ENCODE measurements at places on chromosomes 12 and 14.
A peak's percentile ranks its signal among the peaks of the same experiment; 100 is the strongest.

GRCh38 chr12:24795699-24796347, 153.1 kb downstream of the BCAT1 start:
- DNase-seq: no peak

GRCh38 chr12:119512772-119513497, 80.6 kb upstream of the TMEM233 start:
- DNase-seq: no peak

GRCh38 chr12:91663744-91664143, 481.1 kb upstream of the DCN start:
- no peak for DNase-seq

- no peak for DNase-seq
Observed at GRCh38 chr14:67900231-67900630, 80.7 kb downstream of the RAD51B start.

- peak; percentile 11 for DNase-seq
Observed at GRCh38 chr12:102169922-102170621, 27.6 kb downstream of the PMCH start.

GRCh38 chr14:89353766-89354113, 63.3 kb downstream of the FOXN3 start:
- DNase-seq: no peak

DNA sequence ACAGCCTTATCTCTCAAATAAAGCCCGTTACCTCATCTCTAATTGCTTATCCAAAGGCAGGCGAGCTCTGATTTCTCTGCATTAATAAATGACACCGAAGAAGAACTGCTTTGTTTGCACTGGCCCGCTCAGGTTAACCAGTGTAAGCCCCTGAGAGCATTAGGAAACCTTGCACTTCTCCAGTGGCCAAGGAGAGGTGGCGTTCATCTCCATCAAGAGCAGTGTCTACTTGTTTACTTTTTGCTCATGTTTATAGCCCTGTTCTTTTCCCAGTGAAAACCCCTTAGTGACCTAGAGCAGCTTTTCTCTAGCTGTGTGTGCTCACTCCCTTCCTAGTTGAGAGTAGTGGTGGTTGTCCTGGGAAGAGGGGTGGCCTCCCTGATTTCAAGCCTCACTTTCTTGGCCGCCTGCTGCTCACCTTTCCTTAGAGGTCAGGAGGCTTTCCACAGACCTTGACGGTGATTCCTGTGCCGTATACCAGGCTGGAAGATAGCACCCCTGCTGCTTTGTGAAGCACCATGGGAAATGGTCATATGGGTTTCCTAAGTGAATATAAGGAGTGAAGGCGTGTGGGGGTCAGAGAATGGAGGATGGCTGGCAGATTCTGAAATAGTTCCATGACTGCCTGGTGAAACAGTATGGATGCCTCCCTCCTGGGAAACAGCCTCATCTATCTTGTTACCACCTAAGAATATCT, 16.6 kb downstream of the FBXW8 start:
- DNase-seq: no peak

- no peak for DNase-seq
Observed at GRCh38 chr12:68798882-68799234, 9.1 kb upstream of the MDM2 start.

GRCh38 chr14:86334355-86334754, 804.4 kb downstream of the FLRT2 start:
- DNase-seq: no peak

GRCh38 chr12:40911676-40912075, 219.4 kb downstream of the CNTN1 start:
- no peak for DNase-seq

DNA sequence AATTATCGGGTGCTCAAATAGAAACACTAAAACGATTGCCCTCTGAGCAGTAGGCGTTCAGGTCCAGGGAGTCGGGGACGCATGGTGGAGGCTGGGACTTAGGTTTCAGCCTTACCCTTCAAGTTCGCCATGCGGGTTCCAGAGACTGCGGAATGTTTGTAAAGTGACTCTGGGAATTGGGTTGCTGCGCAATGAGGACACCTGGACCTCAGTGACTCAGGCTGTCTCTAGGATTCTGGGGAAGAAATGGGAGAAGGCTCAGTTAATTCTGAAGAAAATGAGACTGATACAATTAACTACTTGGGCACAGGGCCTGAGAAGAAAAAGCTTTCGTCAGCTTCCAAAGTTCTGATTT, 1.1 kb downstream of the LGALS3 start:
- DNase-seq: no peak

GRCh38 chr14:92774572-92774971, 19.5 kb upstream of the GOLGA5 start:
- DNase-seq: no peak

GRCh38 chr12:111270239-111270638, 98.7 kb downstream of the PHETA1 start:
- no peak for DNase-seq

DNA sequence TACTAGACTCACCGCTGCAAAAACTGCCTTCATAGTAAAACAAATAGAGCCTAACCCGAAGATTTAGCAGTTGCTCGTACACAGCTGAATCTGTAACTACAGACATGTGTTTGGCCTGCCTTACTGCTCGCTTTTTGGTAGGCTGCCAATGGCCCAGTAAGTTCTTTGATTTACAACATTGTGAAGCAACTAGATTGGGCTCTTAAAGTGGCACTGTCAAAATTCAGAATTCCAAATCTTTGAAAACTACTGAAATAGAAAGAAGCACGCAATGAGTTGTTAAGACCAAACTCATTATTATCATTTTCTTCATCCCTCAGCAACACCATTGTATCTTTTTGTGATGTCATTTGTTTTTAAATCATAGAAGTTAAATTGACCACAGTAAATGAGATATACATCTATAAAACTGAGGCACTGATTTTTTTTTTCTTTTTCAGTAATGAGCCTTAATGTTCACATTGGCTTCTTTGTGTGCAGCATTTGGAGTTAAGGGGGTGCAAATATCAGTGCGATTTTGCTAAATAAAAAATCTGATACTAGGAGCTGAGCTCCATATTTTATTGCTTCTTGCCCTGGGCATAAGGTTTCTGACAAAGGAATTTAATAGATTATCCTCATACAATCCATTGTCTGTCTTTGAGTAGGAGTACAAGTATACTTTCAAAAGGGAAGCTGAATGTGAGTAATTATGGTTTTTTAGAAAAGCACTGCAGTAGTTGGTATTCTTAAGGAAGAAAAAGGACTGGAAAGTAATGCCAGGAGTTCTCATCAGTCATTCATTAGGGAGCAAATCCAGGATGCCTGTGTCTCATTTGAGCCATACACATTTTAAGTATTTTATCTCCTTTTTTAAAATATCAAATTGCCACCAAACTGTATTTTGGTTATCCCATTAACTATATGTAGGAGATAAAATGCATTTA, 138.5 kb downstream of the KICS2 start:
- no peak for DNase-seq

DNA sequence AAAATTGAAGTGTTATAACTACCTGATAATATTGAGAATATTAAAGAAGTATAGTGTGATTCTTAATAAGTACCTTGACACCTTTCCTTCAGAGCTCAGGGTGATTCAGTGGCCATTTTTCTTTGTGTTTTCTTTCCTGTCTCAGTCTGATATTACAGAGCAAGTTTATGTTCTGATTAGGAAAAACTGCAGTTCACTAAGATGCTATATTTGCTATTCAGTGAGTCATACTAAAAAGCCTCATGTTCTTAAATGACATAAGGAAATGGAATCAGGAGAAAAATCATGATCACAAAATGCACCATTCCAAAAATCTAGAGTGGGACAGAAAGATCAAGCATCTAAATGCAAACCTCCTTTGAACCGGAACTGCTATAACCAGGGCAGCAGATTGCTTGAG, 390.6 kb upstream of the ATP2B1 start:
- DNase-seq: no peak

- DNase-seq: no peak
Observed at GRCh38 chr14:68011406-68012028, 191.9 kb downstream of the RAD51B start.

GRCh38 chr14:89466484-89466883, 49.5 kb upstream of the FOXN3 start:
- no peak for DNase-seq

DNA sequence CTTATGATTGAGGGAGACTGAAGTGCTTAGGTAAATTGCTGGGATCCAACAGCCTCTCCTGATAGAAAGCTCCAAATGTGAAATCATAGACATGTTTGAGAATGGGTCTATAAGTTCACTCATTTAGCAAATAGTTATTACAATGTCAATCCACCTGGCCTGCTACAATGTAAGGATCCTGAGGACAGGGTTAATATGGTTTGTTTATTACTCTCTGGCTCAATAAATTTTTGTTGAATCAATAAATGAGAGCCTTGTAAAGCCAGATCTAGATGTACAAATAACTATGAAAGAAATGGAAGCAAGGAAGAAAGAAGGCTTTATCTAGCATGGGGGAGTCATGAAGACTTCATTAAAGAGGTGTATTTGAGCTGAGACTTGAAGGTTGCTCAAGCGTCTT, 165.6 kb upstream of the IGF1 start:
- no peak for DNase-seq

- DNase-seq: no peak
Observed at GRCh38 chr14:93938751-93939303, 11.7 kb downstream of the FAM181A start.

GRCh38 chr14:24430143-24430681, 458 bp downstream of the KHNYN start:
- peak; percentile 88 for DNase-seq

DNA sequence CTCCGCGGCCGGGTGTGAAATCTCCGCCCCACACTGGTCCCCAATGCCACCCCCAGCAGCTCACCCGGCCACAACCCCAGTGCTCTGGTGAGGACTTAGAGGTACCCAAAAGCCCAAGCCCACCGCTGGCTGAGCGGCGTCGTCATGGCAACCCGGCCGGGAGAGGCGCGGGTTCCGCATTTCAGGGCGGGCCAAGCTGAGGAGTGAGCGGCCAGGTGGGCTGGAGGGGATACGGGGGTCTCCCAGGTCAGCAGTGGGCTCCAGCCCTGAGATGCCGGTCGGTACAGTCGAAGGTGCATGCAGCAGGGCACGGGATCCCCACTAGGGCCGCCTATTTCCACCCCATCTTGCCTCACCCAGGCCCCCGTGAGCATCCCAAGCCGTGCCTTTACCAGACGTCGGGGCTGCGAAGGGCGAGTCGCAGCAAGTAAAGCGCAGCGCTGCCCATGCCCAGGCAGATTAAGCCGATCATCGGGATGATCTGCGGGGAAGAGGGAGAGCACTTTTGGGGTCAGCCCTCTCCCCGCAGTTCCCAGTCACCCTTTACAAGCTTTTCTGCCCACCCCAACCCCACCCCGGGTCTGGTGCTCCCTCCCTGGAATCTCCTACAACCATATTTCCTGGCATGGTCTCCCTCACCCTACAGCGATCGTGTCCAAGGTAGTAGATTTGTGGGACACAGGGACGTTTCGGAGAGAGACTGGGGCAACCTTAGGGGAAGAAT, 6.9 kb downstream of the SHMT2 start:
- DNase-seq: no peak

DNA sequence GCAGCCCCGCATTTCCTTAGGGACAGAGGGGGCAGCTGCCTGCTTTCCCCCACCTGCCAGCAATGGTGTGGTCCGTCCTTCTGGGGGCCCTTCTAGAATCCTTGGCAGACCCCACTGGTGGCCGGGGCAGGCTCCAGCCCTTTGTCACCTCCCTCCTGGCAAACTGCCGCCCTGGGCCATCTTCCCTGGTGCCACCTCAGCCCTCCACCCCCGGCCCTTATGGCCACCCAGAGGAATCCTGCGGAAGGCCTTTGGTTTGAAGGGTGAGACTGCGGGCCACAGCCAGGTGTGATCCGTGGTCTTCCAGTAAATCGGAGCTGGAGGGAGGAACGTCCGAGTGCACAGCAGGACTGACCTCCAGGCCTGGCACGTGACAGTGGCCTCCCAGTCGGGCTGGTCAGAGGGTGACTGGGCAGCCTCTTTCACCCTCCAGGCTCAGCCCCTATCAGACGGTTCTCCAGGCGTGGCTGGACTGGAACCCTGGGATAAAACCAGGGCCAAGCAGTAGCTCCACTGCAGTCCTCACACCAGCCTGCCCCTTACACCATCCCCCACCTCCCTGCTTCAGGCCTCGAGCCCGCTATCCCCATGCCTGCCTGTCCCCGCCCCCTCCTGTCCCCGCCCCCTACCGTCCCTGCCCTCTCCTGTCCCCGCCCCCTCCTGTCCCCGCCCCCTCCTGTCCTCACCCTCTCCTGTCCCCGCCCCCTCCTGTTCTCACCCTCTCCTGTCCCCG, 12.4 kb downstream of the FBRSL1 start:
- peak; percentile 77 for DNase-seq

DNA sequence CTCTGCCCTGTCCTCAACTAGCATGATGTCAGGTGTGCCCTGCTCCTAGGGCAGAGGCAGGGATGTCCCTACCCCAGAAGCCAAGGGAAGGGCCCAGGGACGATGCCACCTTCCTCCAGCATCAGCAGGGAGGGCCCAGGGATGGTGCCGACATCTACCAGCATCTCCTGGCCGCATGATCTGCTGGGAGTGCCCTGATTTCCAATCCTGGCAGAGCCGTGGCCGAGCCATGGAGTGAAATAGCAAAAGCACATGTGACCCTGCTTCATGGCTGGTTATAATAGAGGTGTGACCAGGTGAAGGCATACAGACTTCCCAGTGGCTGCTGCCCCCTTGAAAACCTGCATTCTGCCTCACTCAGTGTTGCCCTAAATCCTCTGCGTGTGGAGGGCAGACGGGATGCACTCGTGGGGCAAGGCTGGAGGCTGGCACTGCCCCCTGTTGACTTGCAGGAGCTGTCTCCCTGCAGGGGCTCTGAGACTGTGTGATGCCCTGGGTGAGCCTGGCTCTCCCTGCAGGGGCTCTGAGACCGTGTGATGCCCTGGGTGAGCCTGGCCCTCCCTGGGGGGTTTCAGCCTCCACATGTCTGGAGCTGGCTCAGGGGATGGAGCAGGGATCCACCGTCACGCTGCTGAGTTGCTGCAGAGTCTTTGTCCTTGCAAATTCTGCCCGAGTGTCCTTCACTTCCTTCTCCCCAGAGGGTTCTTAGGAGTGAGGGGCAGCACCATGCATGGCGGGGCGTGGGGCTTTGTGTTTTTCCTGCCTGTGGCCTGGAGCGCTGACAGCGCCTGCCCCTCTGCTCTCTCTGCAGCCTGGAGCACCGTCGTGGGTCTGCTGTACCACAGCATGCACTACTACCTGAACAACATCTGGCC, 51.7 kb downstream of the ADGRD1 start:
- DNase-seq: no peak

GRCh38 chr12:94122591-94122990, 25.8 kb upstream of the PLXNC1 start:
- DNase-seq: no peak

GRCh38 chr12:117091758-117092510, 7.3 kb downstream of the TESC start:
- DNase-seq: no peak

DNA sequence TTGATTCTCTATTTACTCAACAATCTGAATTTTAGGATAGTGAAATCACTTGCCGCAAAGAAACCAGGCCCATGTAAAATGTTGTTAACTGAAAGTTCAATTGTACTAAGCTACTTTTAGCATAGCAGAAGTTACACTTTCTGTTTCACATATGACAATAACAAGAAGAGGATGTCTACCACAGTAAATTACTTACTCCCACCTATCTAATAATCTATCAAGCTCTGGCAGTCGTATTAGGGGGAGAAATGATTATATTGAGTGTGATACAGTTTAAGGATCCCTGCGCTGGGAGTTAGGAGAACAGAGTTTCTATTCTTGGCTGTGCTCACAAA, 66.5 kb upstream of the CAND1 start:
- no peak for DNase-seq

GRCh38 chr12:32312049-32312670, 87.2 kb upstream of the FGD4 start:
- no peak for DNase-seq

GRCh38 chr12:17456486-17456885, 633.5 kb downstream of the RERGL start:
- DNase-seq: no peak

Data from WERI-Rb-1 (cell line).